Stimulated activated CD4-positive, alpha-beta T cell treated with anti-CD3 and anti-CD28 coated beads, Interleukin-1b, Interleukin-23, amount 100 ng/mL, for 1 hour (primary cell): ENCODE measurements at places on chromosomes 3 and 15.

GRCh38 chr15:69014454-69014853 lies at the start of gene NOX5:
Gene NOX5 (plus strand): TSS chr15:69014695. CDS start chr15:69014736, 41 bp downstream.
- DNase-seq, result no peak

DNA sequence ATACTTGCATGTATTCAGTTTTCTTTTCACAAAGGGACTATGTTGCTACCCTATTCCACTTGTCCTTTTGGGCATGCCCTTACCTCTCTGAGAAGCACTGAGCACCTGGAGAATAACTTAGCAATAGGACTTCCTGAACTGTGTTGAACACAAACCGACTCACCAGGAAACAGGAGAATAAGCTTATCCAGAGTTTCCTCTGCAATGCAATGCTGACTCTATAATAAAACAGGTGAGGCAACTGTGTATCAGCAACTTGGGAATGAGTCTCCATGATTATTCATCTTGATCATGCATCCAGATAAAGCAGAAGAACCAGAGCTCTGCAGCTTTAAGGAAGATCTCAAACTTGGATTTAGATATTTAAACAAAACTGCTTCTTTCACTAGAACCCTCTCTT lies 806.5 kb downstream of the IGSF11 start:
- no peak for DNase-seq

DNA sequence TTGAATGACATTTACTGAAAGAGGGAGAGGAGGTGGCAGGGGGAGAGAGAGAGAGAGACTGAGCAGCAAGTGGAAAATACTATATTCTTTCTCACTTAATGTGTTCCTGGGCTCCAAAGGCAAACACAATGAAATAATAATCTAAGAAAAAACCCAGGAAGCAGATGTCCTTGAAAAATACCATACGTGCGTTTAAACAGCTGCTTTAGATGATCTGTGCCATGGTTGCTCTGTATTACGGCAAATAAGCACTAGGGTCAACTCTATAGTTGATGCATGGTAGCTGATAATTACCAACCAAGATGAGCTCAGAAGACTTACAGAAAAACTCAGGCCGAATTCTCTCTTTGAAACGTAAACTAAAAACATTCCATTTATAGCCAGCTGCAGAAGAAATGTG lies 410.3 kb upstream of the TBL1XR1 start:
- no peak for DNase-seq

DNA sequence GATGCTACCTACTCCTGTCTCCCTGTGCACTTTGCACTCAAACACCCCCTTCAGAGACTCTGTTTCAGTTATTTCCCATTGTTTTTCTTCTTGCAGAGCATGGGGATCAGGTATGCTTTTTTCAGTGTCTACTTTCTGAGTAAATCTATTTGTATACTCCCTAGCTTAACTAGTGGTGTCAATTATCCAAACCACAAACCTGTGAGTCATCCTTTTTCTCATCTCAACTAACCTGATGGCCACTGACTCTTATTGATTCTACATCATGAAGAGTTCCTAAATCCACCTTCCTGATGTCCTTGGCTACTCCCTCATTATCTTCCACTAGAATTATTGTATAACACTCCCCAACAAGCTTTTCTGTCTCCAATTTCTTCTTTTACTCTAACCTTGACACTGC lies 68.0 kb downstream of the DIPK2A start:
- DNase-seq, result no peak

DNA sequence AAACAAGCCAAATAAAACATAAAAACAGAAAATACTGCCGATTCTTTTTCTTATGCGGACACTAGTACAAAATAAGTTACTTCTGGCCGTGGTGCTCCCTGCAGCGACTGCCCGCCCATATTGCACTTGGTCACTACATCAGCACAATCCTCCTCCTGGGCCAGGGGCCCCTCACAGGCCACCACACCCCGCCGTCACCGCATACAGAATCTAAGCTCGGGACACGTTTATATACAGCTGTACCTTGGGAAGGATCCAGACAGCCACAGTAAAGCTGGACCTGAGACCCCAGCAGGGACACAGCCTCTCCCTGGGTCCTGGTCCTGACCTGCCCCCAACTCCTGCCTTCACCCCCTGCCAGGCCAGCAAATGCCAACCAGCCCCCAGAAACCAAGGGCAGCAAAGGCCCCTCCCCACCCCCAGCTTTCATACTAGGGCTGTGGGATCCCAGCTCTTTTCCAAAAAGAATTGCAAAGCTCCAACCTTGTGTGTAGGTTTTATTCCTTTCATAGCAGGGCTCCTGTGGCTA lies 12.9 kb upstream of the DNAJB8 start:
- DNase-seq, result no peak
